ENCODE measurements at places on chromosomes 1 and 21.

GRCh38 chr1:21652101-21652936, 16.8 kb downstream of the RAP1GAP start:
- no peak for DNase-seq

GRCh38 chr21:41709965-41710822, 56.7 kb downstream of the RIPK4 start:
- DNase-seq = no peak

DNA sequence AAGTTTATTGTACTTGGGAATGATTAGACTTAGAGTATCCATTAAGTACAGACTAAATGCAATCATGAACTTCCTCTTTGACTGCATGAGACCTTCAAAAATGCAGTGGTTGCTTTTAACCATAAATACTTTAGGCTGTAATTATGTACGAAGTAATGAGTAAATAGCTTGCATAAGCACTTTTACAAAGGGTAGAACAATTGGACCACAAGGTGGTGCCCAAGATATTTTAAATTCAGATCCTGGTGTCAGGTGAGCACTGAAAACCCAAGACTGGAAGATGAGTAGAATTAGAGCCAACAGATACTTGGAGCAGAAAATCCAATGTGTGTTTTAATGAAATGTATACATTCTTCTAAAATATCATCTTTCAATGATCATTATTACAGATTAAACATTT, 43.4 kb upstream of the RHOU start:
- DNase-seq = peak; percentile 24

DNA sequence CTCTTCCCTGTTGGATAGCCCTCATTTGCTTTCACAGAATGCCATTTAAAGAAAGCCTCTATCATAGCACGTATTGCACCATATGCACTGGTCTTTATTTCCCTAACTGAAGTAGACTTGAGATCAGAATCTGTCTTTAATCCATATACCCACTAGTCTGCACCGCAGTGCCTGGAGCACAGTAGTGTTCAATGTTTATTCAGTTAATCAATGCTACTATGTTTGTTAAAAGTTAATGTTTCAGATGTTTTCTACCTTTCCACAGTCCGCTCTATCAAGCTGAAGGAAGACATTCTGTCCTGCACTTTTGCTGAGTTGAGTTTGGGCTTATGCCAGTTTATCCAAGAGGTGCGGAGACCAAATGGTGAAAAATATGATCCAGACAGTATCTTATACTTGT, 139.2 kb downstream of the ZMYM4 start:
- no peak for DNase-seq

GRCh38 chr1:198155253-198155652, 1.5 kb upstream of the NEK7 start:
- peak; percentile 49 for DNase-seq

GRCh38 chr1:186900539-186901237, 71.9 kb downstream of the PLA2G4A start:
- no peak for DNase-seq

GRCh38 chr1:242448910-242449645, 75.4 kb downstream of the PLD5 start:
- no peak for DNase-seq

GRCh38 chr21:43369596-43370090, 57.3 kb downstream of the SIK1 start:
- no peak for DNase-seq

- DNase-seq = no peak
These were observed 2.1 kb upstream of the LPGAT1 start for GRCh38 chr1:211832661-211833060.

DNA sequence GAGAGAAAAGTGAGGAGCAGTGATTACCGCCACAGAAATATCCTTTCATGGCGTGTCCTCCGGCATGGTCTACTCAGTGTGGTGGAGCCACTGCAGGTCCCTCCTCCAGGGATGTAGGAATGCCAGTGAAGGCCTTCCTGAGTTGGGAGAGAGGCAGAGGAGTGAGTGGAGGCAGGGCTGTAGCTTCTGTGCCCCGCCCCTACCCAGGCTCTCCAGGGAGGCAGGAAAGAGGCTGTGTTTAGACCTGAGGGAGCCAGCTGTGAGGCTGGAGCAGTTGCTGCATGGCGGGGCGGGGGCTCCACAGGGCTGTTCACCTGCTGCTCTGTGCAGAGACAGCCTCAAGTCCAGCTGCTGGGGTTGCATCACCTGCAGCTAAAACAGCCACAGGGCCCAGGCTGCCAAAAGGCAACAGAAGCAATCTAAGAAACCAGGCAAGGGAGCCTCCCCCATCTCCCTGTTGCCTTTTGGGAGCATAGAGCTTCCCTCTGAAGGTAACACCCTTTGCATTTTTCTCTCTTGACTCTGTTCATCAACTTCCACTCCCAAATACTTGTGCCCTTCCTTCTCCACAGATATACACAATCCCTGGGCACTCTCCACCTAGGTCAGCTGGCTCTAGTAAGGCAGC, 801 bp upstream of the ANXA9 start:
- peak; percentile 93 for DNase-seq

DNA sequence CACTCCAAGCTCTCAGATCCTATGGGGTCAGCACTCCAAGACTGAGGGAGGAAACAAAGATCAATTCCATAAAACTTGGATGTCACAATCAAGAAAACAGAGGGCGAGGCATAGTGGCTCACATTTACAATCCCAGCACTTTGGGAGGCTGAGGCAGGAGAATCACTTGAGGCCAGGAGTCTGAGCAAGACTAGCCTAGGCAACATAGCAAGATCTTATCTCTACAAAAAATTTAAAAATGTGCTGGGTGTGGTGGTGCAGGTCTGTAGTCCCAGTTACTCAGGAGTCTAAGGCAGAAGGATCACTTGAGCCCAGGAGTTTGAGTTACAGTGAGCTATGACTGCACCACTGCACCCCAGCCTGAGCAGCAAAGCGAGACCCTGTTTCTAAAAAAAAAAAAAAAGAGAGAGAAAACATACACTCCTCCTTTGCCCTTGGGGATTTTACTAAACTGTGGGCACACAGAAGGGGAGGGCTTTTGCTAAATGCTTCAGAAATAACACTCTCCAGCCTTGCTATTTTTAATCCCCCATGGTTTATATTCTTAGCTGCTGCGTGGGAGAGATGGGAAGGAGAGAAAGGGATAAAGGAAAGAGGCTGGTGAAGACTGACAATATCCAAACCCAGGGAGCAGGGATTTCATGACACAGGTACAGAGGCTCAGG, 18.1 kb downstream of the ARHGEF2 start:
- no peak for DNase-seq

DNA sequence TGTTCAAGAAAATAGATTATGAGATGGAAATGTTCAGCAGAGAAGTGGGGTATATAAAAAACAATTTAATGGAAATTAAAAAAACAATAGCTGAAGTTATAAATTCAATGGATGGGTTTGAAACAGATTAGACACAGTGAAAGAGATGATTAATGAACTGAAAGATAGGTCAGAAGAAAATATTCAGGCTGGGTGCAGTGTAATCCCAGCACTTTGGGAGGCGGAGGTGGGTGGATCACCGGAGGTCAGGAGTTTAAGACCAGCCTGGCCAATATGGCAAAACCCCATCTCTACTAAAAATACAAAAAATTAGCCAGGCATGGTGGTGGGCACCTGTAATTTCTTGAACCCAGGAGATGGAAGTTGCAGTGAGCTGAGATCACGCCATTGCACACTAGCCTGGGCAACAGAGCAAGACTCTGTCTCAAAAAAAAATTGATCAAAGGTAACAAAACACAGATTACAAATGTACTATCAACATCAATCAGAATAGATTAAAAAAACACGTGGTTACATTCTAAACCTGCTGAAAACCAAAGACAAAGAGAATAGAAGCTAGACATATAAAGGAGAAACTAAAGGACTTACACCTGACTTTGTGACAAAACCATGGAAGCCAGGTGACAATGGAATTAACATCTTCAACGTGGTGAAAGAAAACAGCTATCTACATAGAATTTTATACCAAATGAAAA, 4.8 kb upstream of the SUMO3 start:
- DNase-seq = no peak

DNA sequence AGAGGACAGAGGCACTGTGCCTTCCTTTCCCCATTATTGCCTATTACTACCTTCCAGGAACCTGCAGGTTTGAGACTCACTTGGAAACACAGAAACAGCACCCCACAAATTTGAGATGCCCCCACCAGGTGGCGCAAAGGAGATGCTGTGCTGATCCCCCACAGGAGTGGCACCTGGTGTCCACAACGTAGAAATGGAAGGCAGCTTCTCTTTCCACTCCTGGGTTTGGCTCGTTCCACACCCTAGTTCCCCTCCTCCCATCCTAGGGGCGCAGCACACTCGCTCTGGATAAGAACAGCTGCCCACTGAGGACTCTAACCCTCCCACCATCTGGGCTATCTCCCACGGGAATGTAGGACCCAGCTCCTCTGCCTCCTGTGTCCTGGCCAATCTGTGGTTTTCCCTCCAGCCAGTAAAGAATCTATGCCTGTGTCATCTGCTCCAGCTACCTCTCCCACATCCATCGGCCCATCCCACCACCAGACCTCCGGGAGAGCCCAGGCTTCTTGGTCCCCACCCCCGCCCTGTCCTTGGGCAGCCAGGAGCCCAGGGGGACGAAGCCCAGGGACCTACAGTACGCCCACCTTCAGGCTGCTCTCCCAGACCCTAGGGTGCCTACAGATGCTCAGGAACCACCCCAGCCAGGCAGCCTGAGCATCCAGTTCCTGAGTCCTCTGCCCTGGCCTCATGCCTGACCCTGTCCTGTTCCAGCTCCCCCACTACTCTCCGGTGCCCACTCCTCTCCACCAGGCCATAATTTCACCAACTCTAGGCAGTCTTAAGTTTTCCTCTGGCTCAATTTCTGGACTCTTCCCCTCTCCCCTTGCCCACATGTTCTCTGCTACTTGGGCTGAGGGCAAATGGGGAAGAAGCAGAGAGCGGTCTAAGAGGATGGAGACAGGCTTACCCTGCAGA, 549 bp downstream of the THBS3 start:
- DNase-seq = peak; percentile 74

- no peak for DNase-seq
These were observed 36.7 kb upstream of the ACTRT2 start for GRCh38 chr1:2984399-2985061.

GRCh38 chr1:179935909-179936496, 18.6 kb upstream of the CEP350 start:
- no peak for DNase-seq

DNA sequence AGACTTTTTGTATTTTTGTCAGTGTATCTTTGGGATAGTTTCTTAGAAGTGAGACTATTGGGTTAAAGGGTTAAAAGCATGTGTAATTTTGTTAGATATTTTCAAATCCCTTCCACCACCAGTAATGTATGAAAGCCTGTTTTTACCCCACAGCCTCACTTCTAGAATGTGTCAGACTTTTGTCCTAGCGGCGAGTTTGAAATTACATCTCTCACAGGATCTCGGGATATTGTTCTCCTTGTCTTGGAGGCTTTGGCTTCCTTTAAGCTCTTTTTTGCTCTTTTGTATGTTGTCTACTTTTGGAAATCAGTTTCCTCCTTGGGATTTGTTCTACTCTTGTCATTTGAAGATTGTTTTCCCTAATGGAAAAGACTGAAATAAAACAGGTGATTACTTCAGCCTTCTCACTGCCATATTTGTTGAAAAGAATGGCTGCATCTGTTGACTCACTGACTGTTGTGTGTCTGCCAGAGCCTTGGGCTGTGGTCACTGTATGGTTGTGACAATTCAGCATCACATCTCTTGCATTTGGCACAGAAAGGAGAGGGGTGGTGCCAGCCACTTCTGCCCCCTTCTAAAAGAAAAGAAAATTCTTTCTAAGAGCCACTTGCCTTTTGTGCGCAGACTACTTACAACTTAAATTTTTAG, 22.6 kb downstream of the ST3GAL3 start:
- no peak for DNase-seq

GRCh38 chr1:240800291-240800690, 188.3 kb upstream of the GREM2 start:
- no peak for DNase-seq

- DNase-seq = no peak
These were observed 860.4 kb downstream of the USP25 start for GRCh38 chr21:16590186-16590585.

GRCh38 chr1:211133393-211133835, 534 bp downstream of the KCNH1 start:
- peak; percentile 60 for DNase-seq

DNA sequence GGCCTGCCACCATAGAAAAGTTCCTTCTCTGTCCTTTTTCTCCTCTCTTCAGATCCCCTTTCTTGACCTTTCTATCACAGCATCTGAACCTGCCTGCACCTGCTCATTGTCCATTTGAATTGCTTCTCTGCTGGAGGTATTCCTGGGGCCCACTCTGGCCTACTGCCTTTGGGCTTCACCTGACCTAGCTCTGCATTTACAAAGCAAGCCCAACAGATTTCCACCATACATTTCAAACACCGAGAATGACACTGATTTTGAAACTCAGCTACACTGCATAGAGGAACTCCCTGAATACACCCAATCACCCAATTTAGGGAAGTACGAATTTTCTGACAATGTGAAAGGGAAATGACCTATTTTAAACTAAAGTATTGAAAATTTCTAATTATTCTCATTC, 284.5 kb upstream of the USP25 start:
- no peak for DNase-seq

- DNase-seq = no peak
These were observed 220.5 kb downstream of the CENPF start for GRCh38 chr1:214823311-214824117.

All from NCI-H2171 (cell line).